ENCODE measurements at places on chromosomes 1 and 21. TPM values are rescaled to one million over a fixed set of nuclear protein-coding genes. Genes with fewer than 3 reads are reported as not detected.

Gene OXCT2
- 0.82 TPM for total RNA-seq

Gene OR2G6
- not detected for total RNA-seq

Gene TTC34
- total RNA-seq, result 1.1 TPM

Gene TCHHL1
- total RNA-seq, result not detected

Gene CFAP141
- total RNA-seq, result not detected

Gene LCE1B
- not detected for total RNA-seq

All from activated CD8-positive, alpha-beta memory T cell treated with anti-CD3 and anti-CD28 coated beads, Interleukin-2, amount 10 ng/mL, durations not matched to agents 7 days and 5 days (primary cell).